Hepatocyte (in vitro differentiated cells): ENCODE measurements at places on chromosomes 7 and 10.
A peak's percentile ranks its signal among the peaks of the same experiment; 100 is the strongest.

DNA sequence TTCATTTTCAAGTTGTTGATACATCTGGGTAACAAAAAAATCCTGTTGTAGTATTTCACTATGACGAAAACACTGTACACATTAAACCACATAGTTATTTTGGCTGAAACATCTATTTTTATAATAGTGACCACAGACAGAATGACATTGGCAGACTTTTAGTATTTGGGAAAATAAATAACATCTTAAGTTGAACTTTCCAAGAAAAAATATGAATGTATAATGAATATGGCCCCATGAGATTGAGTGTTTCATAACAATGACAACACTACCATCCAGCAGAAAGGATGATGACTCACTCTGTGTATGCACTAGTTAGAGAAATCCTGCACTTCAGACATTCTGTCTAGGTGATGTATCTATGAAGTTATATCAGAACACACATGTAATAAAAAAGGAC, 118.1 kb downstream of the SEMA3D start:
- DNase-seq = no peak

DNA sequence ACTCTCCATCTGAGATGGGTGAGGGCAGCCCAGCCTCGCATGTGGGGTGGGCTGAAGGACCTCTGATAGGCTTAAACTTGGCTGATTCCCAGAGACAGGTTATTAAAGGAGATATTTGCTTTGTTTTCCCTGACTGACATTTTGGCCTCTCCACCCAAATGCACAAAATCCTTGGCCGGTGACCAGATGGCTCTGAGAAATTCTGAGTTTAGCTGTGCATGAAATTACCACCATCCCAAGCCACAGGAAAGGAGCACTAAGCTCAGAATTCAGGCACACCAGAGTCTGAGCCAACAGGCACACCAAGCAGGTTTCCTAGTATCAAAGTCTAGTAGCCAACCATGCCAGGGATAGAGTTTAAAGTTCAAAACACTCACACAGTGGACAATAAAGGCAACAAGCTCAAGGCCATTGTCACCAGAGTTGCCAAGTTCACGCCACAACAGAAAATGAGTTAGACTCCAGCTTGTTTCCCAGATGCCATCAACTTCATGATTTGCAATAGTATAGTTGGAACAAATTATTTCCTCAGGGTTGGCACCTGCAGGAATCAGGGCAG, 387.6 kb downstream of the KCNMA1 start:
- DNase-seq = no peak

- DNase-seq = no peak
These were observed 175.8 kb upstream of the ANK3 start for GRCh38 chr10:60565492-60565891.

GRCh38 chr10:35335133-35336083, 901 bp upstream of the CCNY start:
- peak; percentile 25 for DNase-seq

- peak; percentile 77 for DNase-seq
These were observed 14.4 kb upstream of the YWHAG start for GRCh38 chr7:76372984-76373833.

GRCh38 chr10:4131407-4132215, 346.6 kb upstream of the KLF6 start:
- peak; percentile 15 for DNase-seq

GRCh38 chr10:2897619-2898508, 169.5 kb upstream of the PFKP start:
- DNase-seq = no peak

GRCh38 chr7:106462365-106462859, 177.6 kb upstream of the NAMPT start:
- DNase-seq = peak; percentile 39
